ENCODE measurements at places on chromosomes 6 and 20. TPM values are rescaled to one million over a fixed set of nuclear protein-coding genes. Genes with fewer than 3 reads are reported as not detected.

Gene HLA-DRB1
- total RNA-seq = 173 TPM

Gene SAMD10
- total RNA-seq = 45.4 TPM

Gene SIGLEC1
- not detected for total RNA-seq

Gene IER3
- total RNA-seq = 76.8 TPM

Gene PAK5
- total RNA-seq = not detected
